ENCODE measurements at places on chromosomes 7 and 10.

DNA sequence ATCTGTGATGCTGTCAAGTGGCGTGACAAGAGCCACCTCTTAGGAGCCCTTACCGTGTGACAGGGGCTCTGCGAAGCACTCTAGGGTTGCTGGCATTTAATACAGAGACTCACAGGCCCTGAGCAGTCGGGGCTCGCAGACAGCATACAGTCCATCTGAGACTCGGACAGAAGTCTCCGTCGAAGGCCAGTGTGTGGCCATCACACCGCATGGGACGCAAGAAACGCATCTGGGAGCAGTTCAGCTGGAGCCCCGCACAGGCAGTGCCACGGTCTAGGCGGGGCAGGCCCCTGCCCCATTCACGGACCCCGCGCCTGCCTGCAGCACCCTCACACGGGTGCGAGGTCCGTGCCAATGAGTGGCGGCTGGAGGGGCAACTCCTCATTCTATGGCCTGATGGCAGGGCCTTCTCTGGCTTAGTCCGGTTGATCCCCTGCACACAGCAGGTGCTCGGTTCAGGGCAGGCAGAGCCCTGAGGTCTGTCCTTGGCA lies 33.6 kb downstream of the IQCE start:
- DNase-seq: no peak

DNA sequence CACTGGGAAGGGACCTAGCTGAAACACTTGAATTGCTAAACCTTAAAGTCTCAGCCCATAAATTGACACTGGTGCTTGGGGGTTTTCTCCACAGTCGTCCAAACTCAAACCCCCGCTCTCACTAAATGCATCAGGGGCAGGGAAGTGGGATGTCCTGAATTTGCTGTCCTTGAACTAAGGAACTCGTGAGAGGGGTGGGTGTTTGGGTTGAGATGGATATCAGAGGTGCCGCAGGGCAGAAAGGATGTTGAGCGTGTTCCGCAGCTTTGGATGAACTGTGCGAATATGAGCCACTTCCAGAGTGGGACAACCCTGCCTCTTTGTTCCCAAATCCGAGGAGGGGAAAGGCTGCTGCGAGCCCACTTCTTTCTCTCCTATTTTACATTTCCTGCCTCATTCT lies 90.3 kb upstream of the LYZL2 start:
- no peak for DNase-seq

GRCh38 chr10:73940634-73941221 lies 29.8 kb downstream of the PLAU start:
- DNase-seq: peak; percentile 90

GRCh38 chr7:118140468-118140867 lies 43.5 kb upstream of the LSM8 start:
- no peak for DNase-seq

DNA sequence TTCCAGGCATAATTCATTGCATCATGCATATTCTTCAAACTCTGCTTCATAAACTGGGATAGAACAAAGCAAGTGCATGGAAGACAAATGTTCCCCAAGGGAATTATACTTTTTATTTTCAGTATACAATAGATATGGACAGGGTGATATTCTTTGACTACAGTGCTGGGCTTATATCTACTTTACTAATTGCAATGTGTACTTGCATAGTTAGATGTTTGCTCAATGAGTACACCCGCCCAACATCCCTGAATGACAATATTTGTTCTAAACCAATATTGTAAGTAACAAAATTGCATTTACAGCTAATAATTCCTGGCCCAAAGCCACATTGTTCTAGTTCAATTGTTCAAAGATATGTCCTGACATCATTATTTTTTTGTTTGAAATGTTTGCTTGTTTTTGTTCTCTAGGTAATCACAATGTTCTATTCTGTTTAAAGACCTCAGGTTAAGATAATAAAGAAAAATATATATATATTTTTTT lies 171.4 kb downstream of the PTN start:
- DNase-seq: no peak

DNA sequence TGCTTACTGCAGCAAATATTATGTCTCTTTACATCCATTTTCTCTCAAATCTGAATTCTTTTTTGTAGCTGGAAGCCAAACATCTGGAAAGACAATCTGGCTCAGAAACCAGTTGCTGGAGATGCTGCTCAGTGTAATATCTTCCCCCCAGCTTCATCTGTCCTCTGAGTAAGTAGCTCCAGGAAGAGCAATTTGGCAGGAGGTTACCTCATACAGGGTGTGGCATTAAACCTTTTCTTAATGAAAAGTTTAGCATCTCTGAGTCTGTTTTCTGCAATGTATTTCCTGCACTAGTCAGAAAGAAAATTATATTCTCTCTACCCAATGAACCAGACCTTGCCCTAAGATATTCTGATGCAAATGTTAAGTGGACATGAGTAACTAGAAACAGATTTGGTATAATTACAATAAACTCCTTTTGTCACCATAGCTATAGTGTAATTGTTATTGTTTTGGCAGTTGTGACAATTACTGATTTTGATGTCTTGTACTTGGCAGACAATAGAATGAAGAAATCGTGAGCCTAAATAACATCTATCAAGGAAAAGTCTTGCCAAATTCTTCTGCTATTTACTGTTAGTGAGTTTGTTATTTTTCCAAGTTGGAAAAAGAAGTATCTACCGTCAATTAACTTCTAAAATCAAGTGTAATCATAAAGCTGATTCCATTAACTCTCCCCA lies 123.3 kb downstream of the WDFY4 start:
- DNase-seq: no peak

DNA sequence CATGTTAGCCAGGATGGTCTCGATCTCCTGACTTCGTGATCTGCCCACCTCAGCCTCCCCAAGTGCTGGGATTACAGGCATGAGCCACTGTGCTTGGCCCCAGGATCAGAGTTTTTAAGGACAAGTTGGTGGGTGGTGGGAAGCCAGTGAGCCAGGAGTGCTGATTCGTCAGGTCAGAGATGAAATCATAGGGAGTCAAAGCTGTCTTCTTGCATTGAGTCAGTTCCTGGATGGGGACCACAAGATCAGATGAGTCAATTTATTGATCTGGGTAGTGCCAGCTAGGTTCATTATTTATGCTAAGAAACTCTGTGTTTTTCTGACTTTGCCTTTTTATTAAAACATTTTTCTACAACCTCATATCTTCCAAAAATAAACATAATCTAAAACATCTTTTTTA lies 423.8 kb downstream of the ARL4A start:
- no peak for DNase-seq

DNA sequence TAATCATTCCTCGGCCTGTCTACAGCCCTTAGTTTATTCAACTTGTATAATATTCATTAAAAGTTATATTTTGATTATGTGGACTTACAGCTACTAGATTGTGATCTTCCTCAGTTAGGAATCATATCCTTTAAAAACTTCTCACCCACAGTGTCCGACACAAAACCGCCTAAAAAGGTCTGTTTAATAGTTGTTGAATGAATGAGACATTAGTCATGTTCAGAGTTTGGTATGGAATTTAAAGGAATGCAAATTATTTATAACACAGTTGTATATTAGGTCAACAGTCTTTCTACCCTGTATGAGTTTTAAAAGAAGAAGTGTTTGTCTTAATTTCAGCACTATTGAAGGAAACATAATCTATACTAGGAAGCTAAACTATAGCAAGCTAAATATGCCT lies 390.0 kb downstream of the ARL4A start:
- no peak for DNase-seq

DNA sequence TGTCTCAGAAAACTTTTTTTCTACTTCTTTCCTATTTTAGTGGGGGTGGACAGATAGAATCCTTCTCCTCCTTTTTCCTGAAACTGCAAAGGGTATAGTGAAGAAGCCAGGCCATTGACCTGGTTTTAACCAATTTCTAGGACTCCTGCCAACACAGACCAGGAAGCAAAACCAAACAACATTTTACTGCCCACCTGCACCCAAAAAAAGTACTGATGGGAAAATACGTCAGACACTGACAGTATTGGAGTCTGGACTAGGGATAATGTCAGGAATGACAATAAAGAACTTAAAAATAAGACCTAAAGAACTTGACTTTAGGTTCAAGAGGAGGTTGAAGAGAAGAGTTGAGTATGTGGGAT lies 5.0 kb upstream of the STEAP4 start:
- DNase-seq: no peak

DNA sequence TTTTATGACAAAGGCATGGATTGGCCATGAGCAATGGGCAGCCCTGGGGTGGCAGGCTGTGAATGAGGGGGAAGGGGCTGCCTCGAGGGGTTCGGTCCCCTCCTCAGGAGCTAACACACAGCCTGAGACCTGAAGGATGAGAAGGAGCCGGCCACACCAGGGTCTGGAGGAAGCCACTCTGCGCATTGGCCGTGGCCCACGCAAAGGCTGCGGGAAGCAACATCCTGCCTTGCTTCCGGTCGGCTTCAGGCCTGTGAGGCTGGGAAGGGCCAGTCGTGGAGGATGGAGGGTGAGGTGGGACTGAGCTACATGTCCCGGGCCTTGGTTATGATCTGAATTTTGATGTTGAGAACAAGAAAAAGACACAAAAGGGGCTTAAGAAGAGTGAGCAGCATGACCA lies 49.4 kb downstream of the RGS10 start:
- no peak for DNase-seq

- DNase-seq: no peak
Observed at GRCh38 chr7:30173058-30173897, 38.5 kb downstream of the MTURN start.

- no peak for DNase-seq
Observed at GRCh38 chr10:58666024-58666423, 153.4 kb downstream of the BICC1 start.

DNA sequence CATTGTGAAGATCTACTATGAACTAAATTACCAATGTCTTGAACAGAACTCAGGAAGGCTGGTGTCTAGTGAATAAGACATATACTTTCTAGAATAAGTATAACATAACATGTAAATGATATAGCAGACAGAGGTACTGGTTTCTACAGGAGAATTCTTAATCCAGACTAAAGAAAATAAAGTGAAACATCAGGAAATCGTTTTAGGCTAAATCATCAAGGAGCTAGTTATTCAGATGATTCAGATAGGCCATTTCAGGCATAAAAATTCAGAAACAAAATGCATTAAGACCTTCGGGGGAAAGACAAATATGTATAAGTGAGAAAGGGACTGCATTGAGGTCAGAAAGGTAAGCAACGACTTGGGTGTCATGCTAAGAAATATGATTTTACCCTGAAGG lies 170.6 kb downstream of the LRRN3 start:
- no peak for DNase-seq

- DNase-seq: no peak
Observed at GRCh38 chr7:102836191-102836919, 76.4 kb upstream of the LRRC17 start.

DNA sequence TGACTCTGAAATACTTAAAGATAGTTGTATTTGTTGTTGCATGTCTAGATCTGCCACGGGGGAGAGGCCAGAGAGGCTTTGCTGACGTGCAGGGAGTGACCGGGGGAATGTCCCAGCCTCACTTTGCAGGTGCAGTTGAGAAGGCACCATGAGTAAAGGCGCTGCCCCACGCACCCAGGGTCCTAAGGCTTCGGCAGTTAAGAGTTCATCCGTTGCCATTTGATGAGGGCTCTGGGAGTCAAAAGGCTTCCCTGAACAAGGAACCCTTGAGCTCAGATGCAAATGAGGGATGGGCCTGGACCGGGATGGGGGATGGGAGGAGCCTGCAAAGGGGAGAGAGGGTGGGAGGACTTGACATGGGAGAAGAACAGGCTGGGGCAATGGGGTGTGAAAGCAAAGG lies 20.4 kb downstream of the PPP2R2D start:
- peak; percentile 73 for DNase-seq

DNA sequence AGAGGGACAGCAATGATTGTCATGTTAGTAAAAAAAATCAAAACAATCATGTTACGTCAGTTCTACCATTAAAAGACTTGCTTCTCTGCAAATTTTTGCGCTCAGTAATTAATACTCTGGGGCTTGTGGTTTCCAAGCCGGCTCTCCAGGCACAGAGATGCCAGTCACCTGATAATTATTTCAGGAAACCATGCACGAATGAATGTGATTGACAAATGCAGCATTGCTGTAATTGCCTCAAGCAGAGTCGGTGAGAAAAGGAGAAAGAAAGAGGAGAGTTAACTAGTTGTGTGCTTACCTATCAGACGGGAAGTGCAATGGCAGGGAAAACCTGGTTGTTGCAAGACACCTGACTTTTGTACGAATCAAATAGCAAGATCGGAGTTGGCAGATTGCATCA lies 609.8 kb upstream of the MKI67 start:
- DNase-seq: no peak

DNA sequence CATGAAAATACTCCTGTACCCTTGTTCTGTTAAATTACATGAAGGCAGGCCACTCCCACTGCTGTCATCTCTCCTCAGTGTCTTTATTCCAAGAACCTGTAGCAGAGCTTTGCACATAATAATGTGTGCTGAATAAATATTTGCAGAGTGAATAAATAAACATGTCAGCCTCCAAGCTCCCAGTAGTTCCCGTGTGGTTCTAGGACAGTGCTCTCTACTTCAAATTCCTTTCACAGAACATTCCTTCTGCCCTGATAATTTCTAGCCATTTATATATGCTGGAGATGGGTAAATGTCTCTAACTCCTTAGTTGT lies 20.3 kb upstream of the HYAL4 start:
- no peak for DNase-seq

DNA sequence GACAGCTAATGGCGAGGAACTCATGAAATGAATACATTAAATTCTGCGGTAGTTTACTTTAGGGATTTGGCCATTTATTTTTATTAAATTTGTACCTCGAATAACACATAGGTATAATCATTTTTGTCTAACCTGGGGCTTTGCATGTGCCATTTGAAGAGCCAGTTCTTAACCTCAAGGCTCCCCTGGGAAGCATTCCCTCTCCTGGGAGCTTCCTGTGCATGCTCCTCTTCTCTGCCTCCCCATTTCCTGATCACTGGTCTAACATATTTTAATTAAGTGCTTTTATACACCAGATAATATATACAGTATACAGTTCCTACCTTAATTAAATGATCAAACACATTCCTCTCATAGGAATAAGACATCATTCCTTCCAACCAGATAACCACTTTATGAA lies 183.9 kb upstream of the FZD1 start:
- no peak for DNase-seq

DNA sequence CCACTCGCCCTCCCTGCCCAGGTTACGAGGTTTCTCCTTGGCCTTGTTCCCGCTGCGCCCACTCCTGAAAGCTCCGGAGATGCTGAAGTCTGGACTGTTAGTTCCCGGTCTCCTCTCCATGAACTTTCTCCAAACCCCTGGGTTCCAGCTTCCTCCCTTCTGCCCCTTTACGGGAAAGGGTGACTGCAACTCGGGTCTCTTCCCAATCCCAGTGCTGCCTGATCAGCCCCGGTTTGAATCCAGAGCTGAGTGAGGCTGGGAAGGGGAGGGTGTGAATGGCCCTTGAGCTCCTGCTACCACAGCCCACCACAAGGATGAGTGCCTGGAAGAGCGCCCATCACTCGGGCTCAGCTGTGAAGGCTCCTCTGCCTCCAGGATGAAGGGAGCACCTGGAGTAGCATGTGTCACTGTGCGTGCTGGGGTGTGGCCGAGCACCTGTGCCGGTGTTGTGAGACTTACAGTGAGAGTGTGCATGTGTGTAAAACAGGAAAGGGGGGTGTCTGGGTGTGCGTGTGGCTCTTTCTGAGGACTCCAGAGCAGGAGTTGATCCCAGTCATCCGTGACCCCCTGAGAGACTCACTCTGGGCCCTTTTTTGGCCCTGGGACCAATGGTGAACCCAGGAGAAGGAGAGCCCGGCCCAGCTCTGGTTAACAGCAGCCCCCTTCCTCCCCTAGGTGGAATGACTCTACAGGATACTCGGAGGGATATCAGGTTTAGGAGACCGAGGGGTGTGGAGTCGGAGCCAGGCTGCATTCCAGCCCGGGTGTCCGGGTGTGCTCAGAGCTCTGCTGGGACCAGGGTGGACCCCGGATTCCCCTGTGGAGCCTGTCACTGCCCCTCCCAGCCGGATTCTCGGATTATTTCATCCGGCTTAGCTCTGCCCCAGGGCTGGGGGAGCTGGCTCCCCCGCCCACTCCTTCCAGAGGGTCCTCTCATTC lies 1.1 kb upstream of the ZNF467 start:
- no peak for DNase-seq

Data from GM13976 (cell line).